Nasal cavity respiratory epithelium epithelial cell of viscerocranial mucosa (primary cell): ENCODE measurements at places on chromosomes 2 and 18. TPM values are rescaled to one million over a fixed set of nuclear protein-coding genes. Genes with fewer than 3 reads are reported as not detected.

TIA1 gene
- total RNA-seq: 49.2 and 96.7 TPM in 2 replicates

CAVIN2 gene
- 2.1 and 9.3 TPM in 2 replicates for total RNA-seq

DTNA gene
- total RNA-seq: 1.7 and 10.7 TPM in 2 replicates

SP9 gene
- not detected in 2 replicates for total RNA-seq

KCNG3 gene
- total RNA-seq: under 0.01 TPM in 2 replicates

SNORC gene
- 0.34 and 1.1 TPM in 2 replicates for total RNA-seq

PID1 gene
- total RNA-seq: 3.3 and 3.8 TPM in 2 replicates

CMPK2 gene
- total RNA-seq: 0.34 and 0.57 TPM in 2 replicates

ACKR3 gene
- total RNA-seq: 3.8 and 37.9 TPM in 2 replicates

TACR1 gene
- not detected in 2 replicates for total RNA-seq

TMEM182 gene
- 6.5 and 7.2 TPM in 2 replicates for total RNA-seq

SKOR2 gene
- total RNA-seq: not detected in 2 replicates

UGT1A8 gene
- under 0.01 and 0.14 TPM in 2 replicates for total RNA-seq

SP5 gene
- not detected in 2 replicates for total RNA-seq

DSG2 gene
- total RNA-seq: 103 and 557 TPM in 2 replicates

LIMS3 gene
- 3.1 TPM in 1 of 2 replicates, not detected in the other for total RNA-seq

MPV17 gene
- 43.7 and 44.1 TPM in 2 replicates for total RNA-seq

RNU2-63P gene
- 51.9 TPM in 1 of 2 replicates, not detected in the other for total RNA-seq
